A549 (cell line): ENCODE measurements at places on chromosomes 3 and 15. TPM values are rescaled to one million over a fixed set of nuclear protein-coding genes. Genes with fewer than 3 reads are reported as not detected.

DNA sequence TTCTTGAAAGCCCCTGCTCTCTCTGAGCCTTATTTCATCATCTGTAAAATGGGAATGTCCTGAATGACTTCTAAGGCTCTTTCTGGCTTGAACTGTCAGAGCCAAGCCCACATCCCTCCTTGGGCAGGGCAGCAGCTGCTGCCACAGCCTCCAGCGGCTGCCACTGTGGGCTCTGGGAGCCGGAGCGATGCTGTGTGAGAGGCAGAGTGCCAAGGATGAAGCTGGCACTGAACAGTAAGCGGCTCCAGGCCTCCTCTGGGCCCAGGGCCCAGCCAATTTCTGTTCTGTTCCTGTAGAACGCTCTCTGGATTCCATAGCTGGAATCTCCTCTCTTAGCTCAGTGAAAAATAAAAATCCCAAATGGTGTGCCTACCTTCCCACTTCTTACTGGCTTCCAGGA is 4.4 kb downstream of the CPLX3 start:
- DNase-seq = no peak

SH3GL3 gene
- polyA plus RNA-seq = 0.21 to 0.37 TPM (median 0.22 TPM) in 3 replicates

- DNase-seq = no peak
Observed at GRCh38 chr3:51798411-51798963, 19.4 kb upstream of the IQCF6 start.

IQCF5 gene
- not detected in 3 replicates for polyA plus RNA-seq

DNA sequence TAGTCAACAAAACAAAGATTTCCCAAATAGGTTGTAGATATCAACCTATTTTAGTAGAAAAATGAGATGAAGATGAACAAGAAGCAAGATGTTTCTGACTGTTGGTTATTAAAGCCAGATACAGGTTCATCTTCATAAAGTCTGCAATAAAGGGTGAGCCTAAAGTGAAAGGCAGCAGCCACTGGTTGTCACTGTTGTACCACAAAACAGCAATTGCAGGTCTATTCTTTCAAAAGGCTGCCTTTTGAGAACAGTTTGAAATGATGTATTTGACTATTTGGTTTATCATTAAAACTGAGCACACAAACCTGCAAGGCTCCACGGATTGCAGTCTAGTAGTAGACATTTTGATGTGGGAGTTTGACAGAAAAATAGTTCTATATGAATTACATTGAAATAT is 543.4 kb downstream of the GBE1 start:
- DNase-seq = no peak

CGNL1 gene
- polyA plus RNA-seq = 1.4 to 1.8 TPM (median 1.6 TPM) in 3 replicates

GRCh38 chr3:29263476-29263875 is 17.4 kb upstream of the RBMS3 start:
- DNase-seq = no peak

GRCh38 chr3:27927882-27928281 is 205.8 kb upstream of the EOMES start:
- DNase-seq = no peak

GRCh38 chr3:133896002-133896761 is 500 bp upstream of the RAB6B start:
- no peak for DNase-seq

DNA sequence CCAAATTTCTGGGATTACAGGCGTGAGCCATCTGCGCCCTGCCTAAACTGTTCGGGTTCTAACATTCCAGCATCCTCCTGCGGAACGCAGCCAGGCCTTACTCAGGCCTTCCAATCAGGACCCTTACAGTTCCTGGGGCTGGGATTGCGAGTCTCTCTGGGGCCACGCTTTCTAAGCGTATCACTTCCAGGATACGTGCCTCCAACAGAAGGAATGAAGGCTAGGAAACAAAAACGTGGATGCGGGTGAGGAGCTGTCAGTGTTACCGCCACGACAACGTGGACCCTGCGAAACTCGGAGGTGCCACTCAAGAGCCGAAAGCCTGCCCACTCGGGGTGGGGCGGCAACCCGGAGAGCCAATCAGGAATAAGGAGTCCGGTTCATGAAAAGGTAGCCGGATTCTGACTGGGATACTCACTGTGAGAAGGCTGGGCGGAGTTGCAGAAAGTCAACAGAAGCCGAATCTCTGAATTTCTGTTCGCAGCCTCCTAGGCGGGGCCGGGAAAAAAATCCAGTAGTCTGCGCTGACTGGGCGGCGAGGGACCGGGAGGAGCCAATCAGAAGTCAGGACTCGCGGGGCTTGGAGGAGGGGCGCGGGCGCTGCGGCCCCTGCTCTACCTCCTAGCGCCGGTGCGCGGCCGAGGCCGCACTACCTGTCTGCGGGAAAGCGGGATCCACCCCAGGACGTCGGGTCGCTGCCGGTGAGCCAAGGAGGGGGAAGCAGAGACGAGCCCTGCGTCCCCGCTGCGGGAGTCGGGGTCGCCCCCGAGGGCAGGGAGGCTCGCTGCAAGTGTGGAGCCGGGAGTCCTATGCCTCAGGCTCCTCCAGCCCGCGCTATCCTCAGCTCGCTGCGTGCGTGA is at the start of gene HYKK:
HYKK (plus strand) TSS at position 607 of the 860 bp plus-strand sequence. CDS start 5,512 bp downstream, outside the sequence.
- peak; percentile 99 for DNase-seq

DNA sequence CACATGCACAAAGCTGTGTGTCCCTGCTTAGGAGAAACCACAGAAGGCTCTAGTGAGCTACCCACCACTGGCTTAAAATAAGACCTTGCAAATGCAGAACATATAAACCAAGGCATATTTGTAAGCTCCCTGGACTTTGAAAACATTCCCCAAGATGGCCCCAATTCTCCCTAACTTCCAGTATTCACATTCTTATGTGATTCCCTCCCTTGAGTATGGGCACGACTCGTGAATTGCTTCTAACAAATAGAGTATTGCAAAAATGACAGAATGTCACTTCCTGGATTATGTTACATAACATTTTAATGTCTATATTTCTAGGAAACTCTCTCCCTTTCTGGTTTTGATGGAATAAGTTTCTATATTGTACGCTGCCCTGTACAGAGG is 131.8 kb upstream of the MCTP2 start:
- DNase-seq = no peak

- DNase-seq = peak; percentile 13
Observed at GRCh38 chr3:178382449-178383061, 153.7 kb upstream of the KCNMB2 start.

GRCh38 chr3:57518276-57518915 is 25.7 kb downstream of the DNAH12 start:
- no peak for DNase-seq

STARD5 gene
- 2.1 TPM in 3 replicates for polyA plus RNA-seq

DNA sequence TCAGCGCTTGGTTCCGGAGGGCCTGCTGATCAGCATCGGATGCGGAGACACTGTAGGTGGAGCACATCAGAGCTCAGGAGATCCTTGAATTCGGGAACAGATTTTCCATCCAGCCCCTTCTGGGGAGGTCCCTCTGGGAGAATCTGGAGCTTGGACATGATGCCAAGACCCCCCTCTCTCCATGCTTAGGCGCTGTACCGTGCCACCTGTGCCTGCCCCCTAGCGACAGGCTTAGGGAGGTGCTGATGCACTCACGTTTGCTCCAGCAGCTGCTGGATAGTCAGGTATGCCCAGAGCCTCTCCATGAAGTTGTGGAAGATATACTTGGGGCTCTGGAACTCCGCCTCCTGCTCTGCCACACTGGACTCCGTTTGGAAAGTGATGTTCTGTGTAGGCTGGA is 9.7 kb downstream of the ITIH4 start:
- DNase-seq = peak; percentile 40

XIRP1 gene
- not detected in 3 replicates for polyA plus RNA-seq

- peak; percentile 83 for DNase-seq
Observed at GRCh38 chr3:50616003-50616769, 765 bp upstream of the MAPKAPK3 start.

GRCh38 chr15:94700211-94700610 is 468.9 kb downstream of the MCTP2 start:
- no peak for DNase-seq

- no peak for DNase-seq
Observed at GRCh38 chr3:119598410-119599098, 869 bp downstream of the PLA1A start.

- DNase-seq = no peak
Observed at GRCh38 chr3:192904632-192905289, 12.9 kb downstream of the MB21D2 start.

DNA sequence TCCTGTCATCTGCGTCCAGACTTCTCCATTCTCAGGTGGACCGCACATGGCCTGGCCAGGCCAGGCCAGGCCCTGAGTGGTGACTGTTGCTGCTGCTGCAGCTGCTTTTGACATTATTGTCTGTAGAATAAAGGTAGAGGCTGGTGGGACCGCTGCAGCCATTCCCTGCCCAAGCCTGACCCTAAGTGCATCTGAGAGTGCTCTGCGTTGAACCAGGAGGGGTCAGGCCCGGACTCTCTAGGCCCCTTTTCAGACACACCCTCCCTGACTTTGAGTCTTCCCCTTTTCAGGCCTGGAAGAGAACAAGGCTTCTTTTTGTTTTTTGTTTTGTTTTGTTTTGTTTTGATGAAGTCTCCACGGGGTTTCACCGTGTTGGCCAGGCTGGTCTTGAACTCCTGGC is 54.6 kb upstream of the FLNB start:
- DNase-seq = no peak

DNA sequence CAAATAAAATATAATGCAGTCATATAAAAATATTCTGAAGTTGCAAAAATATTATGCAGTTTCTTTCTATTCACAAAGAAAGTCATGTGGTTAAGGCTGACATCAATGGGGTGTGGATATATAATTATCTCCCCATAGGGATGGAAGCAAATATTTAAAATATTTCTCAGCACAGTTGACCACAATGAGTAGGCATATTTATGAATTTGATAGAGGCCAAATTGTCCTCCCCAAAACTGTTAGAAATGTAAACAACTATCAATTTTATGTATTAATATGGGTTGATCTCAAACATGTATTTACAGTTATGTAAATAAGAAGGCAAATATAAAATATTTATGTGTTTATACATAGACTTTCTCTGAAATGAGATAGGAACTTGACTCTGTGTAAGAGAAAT is 246.0 kb upstream of the CBLB start:
- DNase-seq = no peak

- DNase-seq = no peak
Observed at GRCh38 chr3:45786801-45787495, 9.4 kb downstream of the SLC6A20 start.

LRCH3 gene
- 12.1 to 14.2 TPM (median 12.6 TPM) in 3 replicates for polyA plus RNA-seq

TM4SF18 gene
- 49.7 to 57.7 TPM (median 51.3 TPM) in 3 replicates for polyA plus RNA-seq

DNA sequence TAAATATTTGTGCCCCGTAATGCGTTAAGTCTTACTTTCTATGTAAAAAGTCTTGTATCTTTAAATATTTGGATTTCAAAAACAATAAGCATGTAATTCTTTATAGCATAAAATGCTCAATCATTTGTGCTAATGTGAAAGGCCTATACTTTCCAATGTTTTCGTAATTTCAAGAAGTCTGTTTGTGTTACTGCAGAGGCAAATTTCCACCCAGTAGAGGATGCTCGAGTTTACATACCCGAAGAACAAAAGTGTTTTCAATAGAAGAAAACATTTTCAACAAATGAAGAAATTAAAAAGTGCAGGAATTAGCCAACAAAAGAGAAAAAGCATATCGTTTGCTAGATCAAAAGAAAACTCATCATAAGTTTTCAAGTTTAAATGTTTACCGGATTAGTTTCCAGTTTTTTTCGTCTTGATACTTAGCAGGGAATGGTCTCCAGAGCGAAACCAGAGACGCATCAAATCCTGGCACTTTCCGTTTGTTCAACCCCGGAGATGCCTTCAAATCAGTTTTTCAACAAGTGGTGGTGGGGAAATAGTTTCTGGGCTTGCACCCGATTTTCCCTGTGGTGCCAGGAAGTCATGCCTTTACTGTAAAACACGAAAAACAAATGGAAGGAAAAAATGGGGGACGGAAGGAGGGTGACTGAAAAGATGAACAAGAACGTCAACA is 1.0 kb downstream of the CGGBP1 start:
- no peak for DNase-seq

NDN gene
- polyA plus RNA-seq = 0.07 to 0.12 TPM (median 0.08 TPM) in 3 replicates

NAALADL2 gene
- 0.08 to 0.35 TPM (median 0.28 TPM) in 3 replicates for polyA plus RNA-seq

DNA sequence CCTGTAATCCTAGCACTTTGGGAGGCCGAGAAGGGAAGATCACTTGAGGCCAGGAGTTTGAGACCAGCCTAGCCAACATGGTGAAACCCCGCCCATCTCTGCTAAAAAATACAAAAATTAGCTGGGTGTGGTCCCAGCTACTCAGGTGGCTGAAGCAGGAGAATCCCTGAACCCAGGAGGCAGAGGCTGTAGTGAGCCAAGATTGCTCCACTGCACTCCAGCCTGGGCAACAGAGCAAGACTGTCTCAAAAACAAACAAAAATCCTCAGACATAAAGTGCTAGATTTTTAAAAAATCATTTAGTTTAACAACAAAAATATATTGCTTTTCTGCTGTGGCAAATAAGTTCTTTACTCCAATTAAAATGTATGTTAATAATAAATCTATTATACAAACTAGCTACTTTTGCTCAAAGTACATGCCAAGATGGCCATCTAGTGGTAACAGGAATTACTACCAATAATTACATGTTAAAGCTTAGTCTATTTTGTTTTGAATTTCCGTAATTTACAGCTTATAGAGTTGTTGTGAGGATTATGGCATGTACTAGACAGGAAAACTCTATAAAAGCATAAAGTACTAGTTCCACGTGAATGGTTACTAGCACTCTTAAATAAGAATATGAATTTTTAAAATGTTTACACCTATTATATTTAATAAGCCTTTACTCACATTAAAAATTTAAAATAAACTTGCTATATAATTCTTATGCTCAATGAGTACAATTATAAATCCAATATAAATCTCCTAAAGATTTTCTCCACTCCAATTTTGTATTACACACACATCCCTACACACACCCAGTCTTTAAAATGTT is 39.0 kb downstream of the GABPB1 start:
- DNase-seq = peak; percentile 25

DNA sequence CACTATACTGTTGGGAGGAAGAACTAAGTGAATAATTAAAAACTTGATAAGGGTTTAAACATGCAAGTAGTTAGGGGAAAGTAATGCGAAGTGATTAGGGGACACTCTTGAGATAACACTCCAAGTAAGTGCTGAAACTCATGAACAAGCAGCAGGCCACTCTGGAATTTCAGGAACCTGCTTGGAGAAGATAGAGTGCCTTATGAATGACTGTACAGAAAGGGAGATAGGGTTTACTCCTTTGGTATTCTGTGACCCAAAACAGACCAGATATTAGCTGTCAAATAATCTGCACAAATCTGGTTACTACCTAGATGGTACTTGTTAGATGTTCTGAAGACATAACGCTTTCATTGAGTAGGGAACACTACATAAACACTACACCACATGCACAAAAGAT is 85.6 kb downstream of the FRMD4B start:
- DNase-seq = no peak
